Fibroblast of mammary gland (primary cell): ENCODE measurements at places on chromosomes 16 and 17.

DNA sequence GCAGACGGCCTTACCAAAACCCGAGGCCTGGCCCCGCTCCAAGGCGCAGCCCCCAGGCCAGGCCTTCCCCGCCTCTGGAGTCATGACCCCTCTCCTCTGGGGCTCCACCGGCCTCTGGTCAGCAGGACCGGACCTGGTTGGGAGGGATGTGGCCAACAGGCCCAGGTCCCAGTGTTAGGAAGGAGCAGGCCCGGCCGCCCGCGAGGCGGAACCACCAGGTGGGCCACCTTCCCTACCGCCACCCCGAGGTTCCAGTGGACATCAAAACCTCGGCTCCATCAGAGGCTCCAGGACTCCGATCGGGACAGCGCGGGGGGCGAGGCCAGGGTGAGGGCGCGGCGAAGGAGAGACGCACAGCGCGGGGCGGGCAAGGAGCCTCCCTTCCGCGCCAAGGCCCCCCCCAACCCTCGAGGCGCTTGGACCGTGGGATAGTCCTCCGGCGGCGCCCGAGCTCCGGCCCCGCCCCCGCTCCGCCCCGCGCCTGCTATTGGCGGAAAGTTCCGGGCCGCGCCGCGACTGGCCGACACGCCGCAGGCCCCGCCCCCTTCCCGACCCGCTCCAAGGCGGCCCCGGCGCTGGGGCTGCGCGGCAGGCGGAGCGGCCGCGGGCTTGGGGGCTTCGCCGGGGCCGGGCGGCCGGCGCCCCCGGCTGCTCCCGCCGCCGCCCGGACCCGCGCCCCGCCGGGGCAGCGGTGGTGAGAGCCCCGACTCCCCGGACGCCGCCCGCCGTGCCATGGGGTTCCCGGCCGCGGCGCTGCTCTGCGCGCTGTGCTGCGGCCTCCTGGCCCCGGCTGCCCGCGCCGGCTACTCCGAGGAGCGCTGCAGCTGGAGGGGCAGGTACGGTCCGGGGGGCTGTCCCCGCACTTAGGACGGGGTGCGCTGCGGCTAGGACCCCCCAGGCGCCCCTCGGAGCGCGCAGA lies at the start of gene METRN:
METRN (plus strand) TSS at position 561 of the 919 bp plus-strand sequence; CDS start at position 733, 172 bp downstream.
- DNase-seq, result peak; percentile 76

DNA sequence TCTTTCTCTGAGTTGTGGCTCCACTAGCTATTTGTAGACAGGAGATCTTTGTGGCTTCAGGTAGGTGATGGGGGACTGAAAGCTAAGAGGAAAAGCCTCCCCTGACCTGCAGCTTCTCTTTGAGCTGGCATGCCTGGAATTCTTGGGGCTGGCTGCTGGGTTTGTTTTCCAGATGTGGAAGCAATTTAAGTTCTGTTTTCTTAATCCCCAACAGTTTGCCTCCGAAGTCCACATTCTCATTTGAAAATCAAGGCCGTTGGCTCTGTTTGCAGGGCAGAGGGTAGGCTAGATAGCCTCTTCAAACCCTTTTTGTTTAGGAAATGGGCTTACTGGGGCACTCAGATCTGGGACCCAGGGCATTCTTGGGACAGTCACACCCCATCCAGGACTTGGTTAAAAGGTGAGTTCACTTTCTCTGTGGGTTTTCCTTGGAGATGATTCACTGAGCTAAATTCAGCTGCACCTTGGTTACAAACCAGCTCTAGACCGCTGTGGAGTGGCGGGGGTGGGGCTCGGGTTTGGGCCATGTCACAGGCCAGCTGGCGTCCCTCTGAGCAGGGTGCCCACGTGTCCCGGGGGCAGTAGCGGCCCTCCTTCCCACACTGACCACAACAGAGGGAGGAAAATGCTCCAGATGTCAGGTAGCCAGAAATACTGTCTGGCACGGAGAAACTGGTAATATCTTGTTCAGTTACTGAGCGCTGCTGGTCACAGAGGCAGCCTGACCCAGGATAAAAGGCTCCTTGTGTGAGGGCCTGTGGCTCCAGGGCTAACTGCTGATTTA lies 108.5 kb downstream of the RAB11FIP4 start:
- DNase-seq, result peak; percentile 18

DNA sequence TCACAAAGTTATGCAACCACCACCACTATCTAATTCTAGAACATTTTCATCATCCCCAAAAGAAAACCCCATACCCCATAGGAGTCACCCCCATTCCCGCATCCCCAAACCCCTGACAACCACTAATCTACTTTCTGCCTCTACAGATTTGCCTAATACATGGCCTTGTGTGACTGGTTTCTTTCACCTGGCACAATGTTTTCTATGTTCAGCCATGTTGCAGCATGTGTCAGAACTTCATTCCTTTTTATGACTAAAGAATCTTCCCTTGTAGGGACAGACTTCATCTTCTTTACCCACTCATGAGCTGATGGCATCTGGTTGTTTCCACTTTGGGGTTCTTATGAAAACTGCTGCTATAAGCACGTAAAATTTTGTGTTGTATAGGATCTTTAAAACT lies 34.6 kb downstream of the CYTH1 start:
- no peak for DNase-seq

DNA sequence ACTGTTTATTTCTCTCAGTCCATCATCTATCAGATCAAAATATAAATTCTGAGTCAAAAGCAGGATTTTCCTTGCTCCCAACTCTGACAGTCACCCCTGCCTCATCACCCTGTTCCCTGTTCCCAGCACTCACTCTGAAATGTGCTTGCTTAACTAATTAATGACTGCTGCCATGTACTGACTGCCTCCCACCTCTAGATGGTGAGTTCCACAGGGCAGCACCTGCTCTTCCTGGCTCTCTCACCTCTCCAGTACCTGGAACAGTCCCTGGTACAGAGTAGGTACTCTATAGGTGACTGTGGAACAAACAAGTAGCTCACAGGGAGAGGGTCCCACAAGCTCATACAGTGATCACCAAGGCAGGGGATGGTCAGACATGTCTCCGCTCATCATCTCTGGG lies 114.3 kb upstream of the C16orf82 start:
- no peak for DNase-seq

- no peak for DNase-seq
Measured at GRCh38 chr16:82527101-82527500, 99.7 kb upstream of the CDH13 start.

DNA sequence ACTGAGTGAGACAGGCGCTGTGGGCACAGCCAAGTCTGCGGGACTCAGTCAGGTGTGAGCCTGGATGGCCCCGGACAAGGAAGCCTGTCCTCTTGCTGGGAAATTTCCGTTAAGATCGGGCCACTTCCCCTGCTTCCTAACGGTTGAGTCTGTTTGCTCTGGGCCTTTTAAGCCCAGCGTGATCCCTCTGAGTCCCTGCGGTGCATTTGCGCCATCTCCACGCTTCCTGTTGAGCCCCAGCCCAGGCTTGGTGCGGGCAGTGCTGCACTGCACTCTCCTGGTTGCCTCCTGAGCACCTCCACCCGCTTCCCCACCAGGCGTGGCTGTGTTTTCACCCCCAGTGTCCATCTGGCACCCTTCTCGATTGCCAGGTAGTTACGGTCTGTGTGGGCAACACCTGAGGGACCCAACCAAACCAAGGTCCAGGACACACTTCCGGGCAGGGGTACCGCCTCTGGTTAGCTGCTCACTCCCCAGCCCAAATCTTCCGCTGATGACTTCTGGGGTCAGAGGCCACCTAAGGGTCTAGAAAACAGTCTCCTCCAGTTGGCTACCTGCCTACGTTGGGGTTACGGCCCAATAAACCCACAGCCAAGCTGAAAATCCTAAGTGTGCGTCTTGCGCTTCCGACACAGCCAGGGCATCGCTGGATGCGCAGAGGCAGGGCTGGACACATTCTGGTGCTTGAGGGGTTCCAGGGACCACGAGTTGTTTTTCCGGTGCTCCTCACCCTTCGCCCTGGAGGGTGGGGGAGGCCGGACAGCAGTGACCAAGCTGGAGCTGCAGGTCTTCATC lies 1.4 kb upstream of the SLC25A10 start:
- peak; percentile 37 for DNase-seq

DNA sequence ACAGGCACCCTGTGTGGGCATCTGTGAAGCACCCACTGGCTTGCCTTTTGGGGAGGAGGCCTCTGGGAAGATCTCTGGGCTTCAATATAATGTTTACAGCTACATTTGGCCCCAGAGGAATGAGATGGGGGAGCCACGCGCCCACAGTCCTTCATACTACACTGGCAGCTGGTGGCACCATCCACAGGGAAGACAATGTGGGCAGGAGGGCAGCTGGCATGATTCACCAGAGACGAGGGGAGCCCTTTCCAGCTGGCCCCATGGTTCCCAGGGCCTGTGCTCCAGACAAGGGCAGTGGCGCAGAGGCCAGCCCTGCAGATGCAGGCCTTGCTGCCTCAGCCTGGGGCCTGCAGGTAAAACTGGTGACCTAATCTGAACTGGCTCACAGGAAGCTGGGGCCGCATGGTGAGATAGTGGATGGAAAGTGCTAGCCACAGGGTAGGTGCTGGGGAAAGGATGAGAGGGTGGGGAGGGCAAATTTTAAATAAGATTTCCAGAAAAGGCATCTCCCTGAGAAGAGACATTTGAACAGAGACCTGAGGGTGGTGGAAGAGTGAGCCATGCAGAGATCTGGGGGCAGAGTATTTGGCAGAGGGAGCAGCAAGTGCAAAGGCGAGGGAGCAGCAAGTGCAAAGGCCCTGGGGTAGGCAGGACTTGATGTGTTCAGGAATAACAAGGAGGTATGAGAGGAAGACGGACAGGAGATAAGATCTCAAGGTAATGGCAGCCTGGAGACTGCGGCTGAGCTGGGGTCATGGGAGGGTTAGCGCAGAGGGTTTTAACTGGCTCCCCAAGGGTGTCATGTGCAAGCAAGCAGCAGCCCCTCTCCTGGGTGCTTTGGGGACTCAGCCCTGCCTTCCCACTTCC lies 12.1 kb upstream of the KCNJ12 start:
- DNase-seq, result no peak

DNA sequence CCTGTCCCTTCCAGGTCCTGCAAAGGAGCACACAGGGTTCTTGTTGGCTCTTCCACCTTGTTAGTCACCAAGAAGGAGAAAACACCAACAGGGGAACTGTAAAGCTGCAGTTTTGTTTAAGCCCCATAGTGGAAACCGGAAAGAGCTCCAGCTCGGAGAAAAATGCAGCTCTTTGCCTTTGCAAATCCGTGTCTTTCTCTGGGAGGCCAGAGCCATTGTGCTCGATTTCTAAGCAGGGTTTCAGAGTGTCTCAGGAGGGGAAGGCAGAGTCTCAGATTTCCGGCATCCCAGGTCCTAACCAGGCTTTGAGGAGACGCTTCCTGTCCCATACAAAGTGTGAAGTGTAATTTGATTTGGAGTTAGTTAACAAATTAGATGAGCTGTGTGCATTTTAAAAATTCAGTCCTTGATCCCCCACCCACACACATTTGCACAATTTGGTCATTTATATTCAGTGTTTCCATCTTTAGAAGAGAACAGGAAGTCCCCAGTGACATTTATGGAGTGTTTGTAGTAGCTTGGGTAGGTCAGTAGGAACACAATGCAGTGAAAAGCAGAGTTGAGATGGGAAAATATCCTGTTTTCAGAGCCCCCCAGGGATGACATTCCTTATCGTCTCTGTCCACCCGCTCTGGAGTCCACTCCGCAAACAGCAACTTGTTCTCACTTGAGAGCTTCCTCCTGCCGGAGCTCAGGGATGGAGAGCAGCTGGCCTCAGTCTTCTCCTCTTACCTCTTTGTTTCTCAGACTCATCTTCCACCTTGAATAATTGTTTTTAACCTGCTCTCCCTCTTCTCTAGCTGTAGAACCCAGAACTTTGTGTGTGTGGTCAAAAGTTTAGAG lies 331.9 kb downstream of the SEC14L1 start:
- peak; percentile 44 for DNase-seq

DNA sequence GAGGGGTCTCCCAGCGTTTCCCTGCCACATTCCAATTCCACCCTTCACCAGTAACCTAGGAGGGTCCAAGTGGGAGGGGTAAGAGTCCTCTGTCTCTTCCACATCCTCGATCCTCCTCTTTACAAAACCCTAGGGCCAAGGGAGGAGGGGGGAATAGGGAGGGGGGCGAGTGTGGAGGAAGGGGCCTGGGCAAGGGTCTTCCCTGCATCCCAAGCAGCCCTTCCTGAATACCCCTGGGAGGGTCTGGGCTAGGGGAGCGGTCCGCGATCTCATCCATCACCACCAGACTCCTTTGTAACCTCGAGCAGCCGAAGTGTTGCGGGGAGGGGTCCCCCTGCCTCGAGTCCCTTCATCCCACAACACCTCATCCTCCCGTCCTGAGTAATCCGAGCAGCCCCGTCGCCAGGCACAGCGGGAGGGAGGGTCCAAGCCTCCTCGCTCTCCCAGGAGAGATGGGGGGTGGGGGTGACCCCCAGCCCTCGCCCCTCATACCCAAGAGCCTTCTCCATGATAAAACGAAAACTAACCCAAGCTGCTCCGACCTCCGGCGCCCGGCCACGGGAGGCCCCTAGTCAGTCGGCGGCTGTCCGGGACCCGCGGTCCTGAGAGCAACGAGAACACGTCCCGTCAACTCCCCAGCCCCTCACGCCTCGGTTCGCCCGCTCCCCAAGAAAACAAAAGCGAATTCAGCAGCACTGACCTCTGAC lies 502 bp downstream of the SMPD3 start:
- DNase-seq, result no peak

GRCh38 chr16:80034469-80034826 lies 433.9 kb upstream of the MAF start:
- no peak for DNase-seq

GRCh38 chr16:59169168-59169567 lies 435.1 kb upstream of the GOT2 start:
- no peak for DNase-seq

GRCh38 chr16:53511084-53511402 lies 8.0 kb upstream of the AKTIP start:
- no peak for DNase-seq

- DNase-seq, result peak; percentile 55
Measured at GRCh38 chr16:88527186-88527936, 42.8 kb upstream of the ZC3H18 start.

DNA sequence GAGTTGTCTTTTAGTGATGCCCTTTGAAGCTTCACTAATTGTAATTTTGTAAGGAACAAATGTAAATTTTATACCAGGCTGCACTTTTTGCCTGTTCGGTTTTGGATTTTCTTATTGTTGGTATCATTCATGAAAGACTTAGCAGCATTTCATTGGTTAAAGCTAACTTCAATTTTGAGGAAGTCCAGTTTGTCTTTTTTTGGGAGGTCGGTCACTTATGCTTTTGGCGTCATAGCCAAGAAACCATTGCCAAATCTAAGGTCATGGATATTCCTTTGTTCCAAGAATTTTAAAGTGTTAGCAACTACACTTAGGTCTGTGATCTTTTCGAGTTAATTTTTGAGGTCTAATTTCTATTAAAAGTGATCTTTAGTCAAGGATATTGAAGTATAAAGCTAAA lies 77.1 kb downstream of the PRKCA start:
- DNase-seq, result peak; percentile 45

- no peak for DNase-seq
Measured at GRCh38 chr16:57157533-57157932, 28.3 kb downstream of the PSME3IP1 start.

DNA sequence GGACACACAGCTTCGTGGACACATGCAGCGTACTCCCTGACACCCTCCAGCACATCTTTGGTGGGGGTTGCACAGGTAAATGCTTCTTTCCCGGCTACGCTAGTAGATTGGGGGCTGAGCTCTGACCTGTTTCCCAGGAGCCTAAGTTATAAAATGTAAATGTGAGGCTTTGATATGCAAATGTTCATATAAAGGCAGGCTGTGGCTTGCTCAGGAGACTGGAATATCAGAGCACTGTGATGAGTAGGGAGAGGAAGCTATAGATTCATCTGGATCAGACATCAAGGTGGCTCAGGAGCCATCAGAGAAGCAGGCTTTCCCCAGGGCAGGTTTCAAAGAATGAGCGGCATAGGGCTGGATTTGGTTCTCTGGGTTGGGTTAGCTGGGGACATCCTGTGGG lies 3.4 kb upstream of the ETV4 start:
- DNase-seq, result no peak
